ENCODE measurements at places on chromosomes 6 and 20. TPM values are rescaled to one million over a fixed set of nuclear protein-coding genes. Genes with fewer than 3 reads are reported as not detected.

DNA sequence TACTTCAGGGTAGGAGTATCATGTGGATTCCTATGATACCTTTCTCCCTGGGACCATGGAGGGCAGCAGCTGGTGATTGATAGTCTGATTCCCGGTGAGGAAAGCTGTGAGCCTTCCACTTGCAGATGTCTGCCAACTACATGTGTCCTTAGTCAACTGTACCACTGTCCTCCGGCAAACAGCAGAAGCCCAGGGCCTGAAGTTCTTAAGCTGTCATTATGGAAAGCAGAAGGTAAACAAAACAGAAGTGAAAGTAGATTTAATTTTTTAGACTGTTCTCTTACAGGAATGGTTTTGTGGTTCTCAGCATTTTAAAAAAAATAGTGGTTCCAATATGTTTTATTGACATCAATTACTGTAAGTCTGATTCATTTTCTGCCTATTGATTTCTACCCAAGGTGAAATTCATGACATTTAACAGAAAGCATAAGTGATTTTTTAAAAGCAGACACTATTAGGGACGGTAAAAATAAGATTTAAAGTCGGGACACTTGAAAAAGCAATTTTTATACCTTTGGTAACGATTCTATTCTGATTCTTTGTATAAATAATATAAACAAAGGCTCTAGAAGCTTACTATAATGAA lies 36.6 kb downstream of the PTPN1 start:
- no peak for DNase-seq

NCOA7 gene
- 10.2 TPM for polyA plus RNA-seq

DNA sequence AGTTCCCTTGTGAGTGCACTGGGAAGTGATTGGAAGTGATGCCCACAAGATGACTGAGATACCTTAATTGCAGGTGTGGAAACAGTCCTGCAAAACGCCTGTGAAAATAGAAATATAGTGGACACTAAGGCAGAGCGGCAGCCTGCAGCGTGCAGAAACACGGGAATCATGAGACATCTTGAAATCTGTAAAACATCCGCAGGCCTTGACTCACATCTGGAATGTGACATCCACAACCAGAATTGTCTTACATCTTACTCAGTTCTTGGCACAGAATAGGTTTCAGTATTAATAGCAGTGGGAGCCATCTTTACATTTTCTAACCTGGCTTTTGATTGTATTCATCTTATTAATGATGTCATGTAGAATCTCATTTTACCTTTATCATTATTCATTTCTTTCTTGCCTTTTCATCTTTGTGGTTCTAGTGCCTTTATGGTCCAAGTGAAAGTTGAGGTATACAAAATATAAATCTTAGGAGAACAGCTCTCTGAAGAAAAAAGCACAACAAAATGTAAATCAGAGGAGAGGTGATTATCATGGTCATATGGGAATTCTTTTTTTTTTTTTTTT lies 44.6 kb downstream of the CDYL start:
- no peak for DNase-seq

DNA sequence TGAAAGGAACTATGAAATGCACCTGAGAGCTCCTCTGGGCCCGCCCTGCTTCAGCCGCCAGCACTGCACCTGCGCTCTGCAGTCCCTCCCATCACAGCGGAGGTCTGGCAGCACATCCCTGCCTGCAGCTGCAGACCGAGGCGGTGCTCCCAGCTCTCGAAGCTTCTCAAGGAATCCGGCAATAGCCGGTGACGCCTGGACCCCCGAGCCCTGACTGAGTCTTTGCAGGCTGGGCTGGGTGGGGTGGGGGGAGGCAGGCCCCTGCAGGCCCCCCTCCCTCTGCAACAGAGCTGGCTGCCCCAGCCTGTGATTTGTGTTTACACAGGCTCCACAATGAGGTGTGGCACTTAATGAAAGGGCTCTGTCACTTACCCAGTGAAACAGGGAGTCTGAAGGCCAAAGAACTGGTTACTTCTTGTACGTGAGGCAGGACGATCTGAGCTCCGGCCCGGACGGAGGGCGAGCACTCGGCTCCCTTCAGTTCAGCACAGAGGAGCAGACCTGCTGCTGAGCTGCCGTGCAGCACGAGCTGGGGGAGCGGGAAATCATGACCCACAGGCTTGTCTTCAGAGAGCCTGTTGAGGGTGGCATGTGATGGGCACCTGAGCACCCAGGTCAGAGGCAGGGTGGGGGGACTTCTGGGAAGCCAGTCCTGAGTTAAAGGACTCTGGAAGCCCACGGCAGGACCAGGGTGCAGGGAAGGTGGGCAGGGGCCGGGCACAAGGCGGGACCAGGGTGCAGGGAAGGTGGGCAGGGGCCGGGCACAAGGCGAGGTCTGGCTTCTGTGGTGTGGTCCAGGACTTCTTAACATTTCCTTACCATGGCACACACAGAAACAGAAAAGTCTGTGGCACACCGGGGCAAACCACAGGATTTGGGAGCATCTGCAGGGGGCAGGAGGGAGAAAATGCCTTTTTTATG lies 192.3 kb upstream of the THBS2 start:
- no peak for DNase-seq

DNA sequence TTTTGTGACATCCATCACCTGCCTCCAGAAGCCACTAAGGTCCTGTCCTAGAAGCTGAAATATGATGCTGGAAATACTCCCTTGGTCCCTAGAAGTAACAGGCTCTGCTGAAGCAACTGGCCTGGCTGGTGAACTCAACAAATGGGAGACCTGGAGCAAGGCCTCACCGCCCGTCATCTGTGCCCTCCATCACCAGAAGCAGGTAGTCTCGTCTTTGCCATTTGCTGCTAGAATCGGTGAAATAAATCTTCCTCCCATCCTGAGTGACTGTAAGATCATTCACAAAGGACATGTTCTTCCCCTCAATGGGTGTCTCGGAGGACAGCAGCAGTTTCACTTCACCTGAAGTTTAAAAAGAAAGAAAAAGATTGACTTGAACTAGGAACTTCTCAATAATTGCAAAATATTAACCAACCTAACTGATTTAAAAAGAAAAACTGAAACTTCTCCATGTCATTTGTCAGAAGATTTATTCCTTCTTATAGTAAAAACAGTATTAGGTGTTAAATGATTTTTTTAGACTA lies 21.0 kb downstream of the CST7 start:
- no peak for DNase-seq

Data from heart right ventricle (tissue), 16 donors.